CD4-positive, alpha-beta T cell treated with Interleukin-15 for 1 hour (primary cell): ENCODE measurements at places on chromosomes 5 and 9.

GRCh38 chr5:96896276-96896675 is 20.0 kb downstream of the ERAP2 start:
- peak; percentile 30 for DNase-seq

DNA sequence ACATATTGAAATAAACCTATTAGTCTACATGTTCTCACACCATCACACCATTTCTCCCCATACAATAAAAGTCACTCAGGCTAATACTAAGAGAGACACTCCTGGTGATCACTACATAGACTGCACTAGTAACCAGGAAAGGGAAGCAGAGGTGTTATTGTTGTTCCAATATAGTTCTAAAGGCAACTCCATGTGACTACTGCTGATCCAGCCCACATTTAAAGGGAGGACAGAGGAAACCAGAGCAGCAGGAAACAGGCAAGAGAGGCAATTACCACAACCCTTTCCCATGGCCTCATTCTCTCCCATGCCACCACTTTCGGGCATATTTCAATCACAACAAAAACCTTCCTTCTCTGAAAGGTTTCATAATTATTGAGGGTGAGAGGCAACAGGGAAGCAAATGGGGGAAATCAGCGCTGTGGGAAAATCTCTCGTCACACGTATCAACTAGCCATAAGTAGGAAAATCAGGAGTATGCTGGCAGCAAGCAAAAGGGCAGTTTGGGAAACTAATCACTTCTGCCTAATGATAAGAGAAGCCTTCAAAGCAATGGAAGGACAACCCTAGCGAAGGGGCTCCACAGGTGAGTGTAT is 1.8 kb downstream of the UBAP2 start:
- no peak for DNase-seq

DNA sequence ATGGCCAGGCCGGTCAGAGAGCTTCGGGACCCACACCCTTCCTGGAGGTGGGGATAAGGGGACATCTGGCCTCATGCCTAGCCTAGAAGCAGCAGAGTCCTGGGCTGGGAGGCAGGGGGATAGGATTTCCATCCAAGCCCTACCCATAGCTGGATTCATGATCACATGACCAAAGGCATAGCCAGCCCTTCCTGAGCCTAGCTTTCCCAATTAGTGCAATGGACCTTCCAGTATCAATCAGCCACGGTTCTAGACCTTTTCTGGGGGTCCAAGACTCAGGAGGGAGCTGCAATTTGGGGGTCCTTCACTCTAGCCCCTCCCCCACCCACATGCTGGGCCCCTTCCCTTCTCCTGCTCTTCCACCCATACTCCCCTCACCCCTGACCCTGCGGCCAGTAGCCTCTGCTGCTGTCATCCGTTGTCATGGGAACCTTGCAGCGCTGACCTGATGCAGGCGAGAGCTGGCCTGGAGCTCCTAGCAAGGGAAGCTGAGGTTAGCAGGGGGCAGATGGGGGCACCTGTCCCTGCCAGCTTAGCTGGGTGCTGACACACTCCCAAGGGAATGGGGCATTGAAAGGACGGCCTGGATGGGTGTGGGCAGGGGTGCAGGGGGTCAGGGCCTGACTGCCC is 44.6 kb downstream of the CXXC5 start:
- no peak for DNase-seq

DNA sequence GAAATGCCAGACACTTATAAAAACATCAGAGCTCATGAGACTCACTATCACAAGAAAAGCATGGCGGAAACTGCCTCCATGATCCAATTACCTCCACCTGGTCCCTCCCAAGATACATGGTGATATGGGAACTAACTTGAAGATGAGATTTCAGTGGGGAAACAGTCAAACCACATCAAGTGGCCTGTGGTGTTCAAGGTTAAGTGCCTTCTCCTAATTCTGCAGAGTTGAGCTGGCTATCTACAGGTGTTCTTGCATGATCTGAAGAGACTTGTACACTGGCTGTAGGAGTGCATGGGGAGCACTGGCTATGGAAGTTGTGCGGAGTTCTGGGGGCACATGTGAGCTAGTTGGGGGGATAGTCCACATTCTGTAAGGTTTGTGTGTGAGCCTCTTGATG is 34.0 kb upstream of the CKS2 start:
- no peak for DNase-seq

DNA sequence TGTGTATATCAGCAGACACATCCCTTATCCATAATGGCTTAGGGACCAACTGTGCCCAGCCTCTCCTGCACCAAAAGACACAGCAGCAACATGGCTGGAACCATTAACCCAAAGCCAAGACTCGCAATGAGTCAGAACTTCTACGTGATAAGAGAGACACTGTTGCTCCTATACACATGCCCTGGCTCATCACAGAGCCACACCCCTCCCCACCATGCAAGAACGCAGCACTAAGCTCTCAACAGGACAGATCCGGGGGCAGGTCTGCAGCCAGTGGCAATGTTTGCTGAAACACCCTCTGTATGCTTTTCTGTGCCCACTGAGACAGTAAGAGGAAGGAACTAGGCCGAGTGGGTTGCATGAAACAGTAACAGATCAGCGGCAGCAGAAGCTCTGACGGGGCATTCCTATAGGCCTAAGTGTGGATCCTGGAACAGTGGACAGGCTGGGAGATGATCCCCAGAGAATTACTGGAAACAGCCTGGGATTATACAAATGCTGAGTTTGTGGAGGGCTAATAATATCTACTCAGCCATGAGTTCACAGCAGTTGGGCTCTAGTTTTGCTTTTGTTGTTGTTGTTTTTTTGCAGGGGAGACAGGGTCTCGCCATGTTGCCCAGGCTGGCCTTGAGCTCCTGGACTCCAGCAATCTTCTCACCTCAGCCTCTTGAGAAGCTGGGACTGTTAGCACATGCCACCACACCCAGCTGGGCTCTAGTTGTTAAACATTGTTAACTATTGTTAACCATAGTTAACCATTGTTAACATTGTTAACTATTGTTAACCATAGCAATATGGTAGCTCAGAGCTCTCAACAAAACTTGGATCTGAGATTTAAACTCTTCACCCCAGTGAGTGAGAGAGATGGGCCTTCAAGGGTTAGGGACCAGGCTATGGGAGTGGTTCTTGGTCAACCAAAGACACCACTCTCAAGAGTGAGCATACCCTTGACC is 41.0 kb downstream of the B4GALT1 start:
- peak; percentile 65 for DNase-seq

GRCh38 chr5:143102411-143102810 is 301.1 kb downstream of the NR3C1 start:
- DNase-seq: no peak

- no peak for DNase-seq
Measured at GRCh38 chr5:53425687-53426511, 54.5 kb upstream of the FST start.

DNA sequence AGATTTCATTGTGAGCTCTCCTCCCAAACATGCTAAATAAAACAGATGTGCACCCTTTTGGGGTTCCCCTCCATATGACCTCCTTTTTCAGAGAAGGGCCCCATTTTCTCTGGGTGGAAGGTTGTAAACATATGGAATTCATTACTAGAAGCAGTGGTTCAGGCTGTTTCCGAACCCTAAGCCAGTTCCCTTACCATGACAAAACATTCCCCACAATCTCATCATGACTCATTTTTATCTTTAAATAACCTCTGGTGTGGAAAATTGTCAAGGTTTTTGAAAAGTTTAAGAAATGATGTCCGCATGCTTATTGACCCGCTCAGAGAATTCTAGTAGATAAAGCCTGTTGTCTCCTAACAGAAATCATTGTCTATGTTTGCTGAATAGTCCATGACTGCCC is 127.3 kb upstream of the PIK3R1 start:
- DNase-seq: no peak

DNA sequence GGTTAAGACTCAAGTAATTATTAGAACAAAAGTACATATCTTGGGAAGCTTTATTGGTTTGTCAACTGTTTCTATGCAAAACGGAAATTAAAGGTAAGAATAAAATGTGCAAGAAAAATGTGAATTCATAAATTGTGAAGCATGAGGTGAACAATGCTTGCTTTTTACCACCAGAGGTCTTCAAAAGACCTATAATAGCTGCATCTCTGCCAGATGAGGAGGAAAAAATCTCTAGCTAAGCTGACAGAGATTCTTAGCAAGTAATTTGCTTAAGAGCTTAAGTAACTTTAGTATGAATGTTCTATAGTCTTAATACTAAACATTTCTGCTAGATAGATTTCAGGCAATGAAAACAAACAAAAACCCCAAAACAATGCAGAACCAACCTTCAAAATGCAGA is 54.1 kb downstream of the MRPS30 start:
- no peak for DNase-seq

- DNase-seq: no peak
Measured at GRCh38 chr9:133303266-133304157, 28.5 kb upstream of the ABO start.

GRCh38 chr9:127664678-127665507 is 41.9 kb upstream of the CFAP157 start:
- no peak for DNase-seq

DNA sequence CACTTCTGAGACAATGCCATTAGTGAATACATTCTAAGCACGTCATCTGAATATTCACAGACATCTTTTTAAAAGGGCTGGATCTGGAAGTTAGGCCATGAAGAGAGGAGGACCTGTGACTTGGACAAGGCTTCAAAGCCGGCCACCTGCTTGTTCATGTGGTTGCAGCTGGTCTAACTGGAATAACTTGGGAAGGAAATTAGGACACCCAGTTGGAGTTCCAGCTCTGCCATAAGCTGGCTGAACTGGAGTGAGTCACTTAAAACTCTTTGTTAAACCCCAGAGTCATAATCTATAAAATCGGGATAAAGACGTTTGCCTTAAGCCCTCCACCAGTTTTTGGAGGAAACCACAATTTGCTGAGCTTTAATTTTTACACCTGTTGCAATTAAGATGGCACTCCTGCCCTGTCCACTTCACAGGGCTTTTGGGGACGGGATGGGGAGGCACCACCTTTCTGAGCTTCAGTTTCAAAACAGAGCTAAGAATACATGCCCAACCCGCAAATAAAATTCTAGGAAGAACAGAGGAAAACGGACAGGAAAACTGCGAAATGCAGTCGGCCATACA is 536 bp upstream of the STX17 start:
- DNase-seq: no peak

- peak; percentile 52 for DNase-seq
Measured at GRCh38 chr5:131264451-131265099, 722 bp downstream of the CDC42SE2 start.

GRCh38 chr9:32395510-32396216 is 11.2 kb downstream of the ACO1 start:
- DNase-seq: no peak

DNA sequence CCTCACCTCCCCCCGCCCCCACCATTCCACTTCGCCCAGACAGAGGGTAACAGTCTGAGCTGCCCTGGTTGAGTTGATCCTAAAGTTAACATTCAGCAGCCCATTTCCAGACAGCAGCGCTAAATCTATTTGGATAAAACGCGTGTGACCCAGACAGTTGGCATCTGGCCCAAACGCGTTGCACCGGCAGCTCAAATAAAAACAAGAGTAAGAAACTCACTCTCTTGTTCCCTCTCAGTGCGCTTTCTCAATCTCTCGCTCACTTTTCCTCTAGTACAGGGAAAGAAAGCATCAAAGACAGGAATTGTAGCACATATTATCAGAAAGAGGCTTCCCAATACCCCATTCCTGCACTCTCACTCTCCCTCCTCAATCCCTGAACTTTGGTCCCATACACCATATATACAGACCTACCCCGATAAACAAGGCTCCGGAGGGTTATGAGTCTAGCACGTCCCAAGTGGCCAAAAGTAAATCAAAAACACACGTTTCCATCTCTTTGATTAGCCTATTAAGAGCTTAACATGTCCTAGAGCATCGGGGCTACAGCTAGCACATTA is 1.3 kb downstream of the ADAMTS6 start:
- no peak for DNase-seq

- no peak for DNase-seq
Measured at GRCh38 chr9:34406219-34406618, 29.5 kb upstream of the MYORG start.

DNA sequence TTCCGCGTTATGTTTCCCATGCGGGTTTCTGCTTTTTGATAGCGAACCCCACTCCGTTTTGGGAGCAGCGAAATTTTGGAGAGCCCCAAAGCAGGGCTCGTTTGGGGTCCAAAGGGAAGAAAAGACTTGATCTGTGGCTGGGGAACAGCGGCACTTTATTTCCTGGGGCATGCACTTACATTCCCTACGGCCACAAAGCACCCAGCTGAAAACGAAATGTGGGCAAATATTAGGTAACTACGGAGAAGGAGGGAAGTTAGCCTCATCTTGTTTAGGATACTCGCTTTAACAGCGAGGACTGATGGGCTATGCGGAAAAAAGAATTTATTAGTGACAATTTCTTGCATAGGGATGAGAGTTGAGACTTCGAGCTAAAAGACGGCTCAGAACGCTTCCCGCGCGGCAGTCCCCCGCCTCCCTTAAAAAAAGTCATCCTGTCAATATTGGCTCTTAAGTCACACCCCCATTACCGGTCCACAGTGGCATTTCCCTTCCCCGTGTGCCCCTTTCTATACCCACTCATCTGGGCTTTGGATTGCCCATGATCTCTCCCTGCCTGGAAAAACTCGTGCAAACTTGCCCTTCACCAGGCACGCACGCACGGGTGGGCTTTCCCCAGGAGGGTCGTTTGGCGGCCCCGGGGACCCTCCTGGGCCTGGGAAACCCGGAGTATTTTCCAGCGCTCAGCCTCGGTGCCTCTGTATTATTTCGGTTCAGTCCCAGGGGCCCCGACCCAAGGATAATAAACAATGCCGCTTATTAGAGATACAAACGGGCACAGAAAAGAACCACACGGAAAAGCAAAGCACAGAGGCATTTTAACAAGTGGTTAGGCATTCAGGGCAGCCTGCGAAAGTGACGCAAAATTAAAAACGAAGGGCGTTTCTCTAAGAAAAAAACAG is 35.8 kb upstream of the NFIB start:
- no peak for DNase-seq

GRCh38 chr9:129352146-129352865 is 174.2 kb upstream of the IER5L start:
- DNase-seq: no peak

- DNase-seq: no peak
Measured at GRCh38 chr9:131432597-131433301, 38.9 kb downstream of the PRRC2B start.
